Astrocyte (in vitro differentiated cells and primary cell): ENCODE measurements at places on chromosomes 12 and 14. TPM values are rescaled to one million over a fixed set of nuclear protein-coding genes. Genes with fewer than 3 reads are reported as not detected.

GRCh38 chr12:13630354-13630753 lies 351.0 kb downstream of the GRIN2B start:
- no peak for DNase-seq

DNA sequence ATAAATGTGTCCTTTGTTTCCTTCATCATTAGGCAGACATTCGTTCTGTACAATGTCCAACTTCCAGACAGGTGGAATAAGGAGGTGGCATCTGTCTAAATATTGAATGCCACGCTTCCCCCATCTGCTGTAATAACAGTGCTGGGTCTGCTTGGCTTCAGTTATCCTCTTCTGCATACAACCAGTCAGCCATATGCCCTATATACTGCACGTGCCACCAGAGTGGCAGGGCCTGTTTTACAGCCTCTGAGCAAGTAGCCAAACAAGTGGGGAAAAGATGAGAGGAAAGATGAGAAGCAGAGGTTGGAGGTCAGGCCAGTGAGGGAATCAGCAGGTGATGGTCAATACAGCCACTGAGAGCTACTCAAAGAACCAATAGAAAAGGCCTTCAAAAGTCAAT lies 55.4 kb downstream of the OTX2 start:
- no peak for DNase-seq

GRCh38 chr14:103155010-103155409 lies 31.7 kb downstream of the TNFAIP2 start:
- DNase-seq = no peak

GRCh38 chr12:100185361-100185894 lies 15.2 kb upstream of the ACTR6 start:
- DNase-seq = no peak

DNA sequence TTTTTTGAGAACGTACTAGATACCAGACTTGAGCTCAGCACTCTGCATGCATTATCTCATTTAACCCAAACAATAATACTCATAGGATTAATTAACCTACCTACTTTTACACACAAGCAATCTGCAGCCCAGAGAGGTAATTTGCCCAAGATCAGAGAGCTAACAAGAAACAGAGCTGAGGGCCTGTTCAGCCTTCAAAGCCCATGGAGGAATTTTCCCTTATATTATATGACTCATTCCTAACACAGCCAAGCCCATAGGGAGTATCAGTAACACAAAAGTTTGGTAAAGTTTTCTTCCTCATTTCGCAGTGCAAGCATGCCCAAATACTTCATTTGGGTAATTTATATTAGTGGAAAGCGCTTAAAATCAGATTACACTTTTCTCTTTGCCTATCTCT lies 94.7 kb downstream of the GALC start:
- DNase-seq = no peak

DNA sequence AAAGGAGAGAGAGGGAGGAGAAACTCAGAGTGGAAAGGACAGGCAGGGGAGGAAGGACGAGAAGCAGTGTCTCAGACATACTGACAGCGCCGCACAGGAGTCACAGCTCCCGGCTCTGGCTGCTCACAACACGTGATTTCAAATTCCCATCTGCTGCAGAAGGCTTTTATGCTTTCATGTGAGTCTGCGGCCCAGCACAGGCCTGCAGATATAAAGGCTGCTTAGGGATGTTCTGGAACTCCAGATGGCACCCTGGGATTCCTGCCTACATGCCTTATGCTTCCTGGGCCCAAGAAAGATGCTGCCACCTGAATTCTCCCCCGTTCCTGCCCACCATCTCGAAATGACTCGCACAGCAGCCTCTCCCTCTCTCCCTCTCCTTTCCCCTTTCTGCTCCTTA lies 89.6 kb downstream of the NUAK1 start:
- no peak for DNase-seq

GRCh38 chr14:37201724-37202123 lies 4.0 kb downstream of the MIPOL1 start:
- no peak for DNase-seq

DNA sequence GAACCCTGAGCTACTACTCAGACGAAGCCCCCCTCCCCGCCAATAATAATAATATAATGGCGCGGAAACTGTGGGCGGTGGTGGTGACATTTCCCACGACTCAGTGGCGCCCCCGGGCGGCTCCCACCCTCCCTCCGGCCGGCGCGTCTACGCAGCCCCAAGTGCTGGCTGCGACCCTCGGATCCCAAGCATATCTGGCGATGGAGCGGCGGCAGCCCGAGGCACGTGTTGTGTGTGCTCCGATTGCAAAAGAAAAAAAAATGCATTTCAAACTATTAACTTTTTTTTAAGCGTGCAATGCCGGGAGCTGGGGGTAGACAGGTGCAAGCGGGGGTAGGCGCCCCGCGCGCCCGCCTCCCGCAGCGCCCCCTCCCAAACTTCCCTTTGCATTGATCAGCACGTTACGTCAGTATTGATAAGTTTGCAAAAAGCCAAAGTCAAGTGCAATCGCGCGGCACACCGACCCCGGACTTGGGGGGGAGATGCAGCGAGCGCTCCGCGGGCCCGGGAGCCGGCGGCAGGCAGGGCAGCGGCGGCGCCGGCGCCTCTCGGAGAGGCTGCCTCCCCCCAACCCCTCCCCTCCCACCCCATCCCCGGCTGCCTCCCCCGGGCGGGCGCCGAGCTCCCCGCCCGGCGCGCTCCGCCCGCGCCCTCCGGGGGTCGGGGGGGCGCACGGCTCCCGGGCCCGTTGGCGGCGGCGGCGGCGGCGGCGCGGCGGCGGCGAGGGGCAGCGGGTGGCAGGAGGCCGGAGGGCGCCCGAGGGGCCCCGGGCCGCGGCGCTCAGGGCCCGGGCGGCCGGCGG lies 113.1 kb upstream of the MYL2 start:
- no peak for DNase-seq

- no peak for DNase-seq
These were observed 11.5 kb upstream of the SCARB1 start for GRCh38 chr12:124874988-124875802.

DNA sequence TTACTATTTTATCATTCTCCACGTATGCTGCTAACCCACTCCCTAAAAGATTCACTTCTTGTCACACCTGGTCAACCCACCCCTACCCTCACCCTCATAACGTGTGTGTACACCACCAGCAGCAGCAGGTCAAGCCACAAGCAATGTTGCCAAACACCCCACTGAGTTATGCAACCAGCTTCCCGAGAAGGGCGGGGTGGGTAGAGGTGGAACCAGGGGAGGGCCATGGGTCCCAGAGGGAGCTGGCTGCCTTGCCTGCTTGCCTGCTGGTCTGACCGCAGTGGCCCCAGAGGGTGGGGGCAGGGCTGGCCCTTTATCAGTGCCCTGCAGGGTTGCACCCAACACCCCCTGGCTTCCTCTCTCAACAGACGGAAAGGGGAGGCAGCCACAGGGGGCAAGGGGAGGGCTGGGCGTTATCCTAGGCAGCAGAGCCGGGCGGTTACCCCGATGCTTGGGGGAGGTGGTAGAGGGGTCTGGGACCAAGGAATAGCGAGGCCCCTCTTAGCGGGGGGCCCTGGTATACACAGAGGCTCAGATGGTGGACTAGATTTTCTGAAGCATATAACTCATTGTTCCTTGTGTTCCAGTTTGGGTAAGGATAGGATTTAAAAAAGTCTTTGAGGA lies 3.5 kb upstream of the NFE2 start:
- DNase-seq = peak; percentile 49

- no peak for DNase-seq
These were observed 771.2 kb downstream of the FSCB start for GRCh38 chr14:43735932-43736331.

- no peak for DNase-seq
These were observed 1304.9 kb downstream of the TMEM121 start for GRCh38 chr14:106831322-106831720.

GRCh38 chr14:81537193-81537592 lies 3.5 kb upstream of the SEL1L start:
- DNase-seq = no peak

DNA sequence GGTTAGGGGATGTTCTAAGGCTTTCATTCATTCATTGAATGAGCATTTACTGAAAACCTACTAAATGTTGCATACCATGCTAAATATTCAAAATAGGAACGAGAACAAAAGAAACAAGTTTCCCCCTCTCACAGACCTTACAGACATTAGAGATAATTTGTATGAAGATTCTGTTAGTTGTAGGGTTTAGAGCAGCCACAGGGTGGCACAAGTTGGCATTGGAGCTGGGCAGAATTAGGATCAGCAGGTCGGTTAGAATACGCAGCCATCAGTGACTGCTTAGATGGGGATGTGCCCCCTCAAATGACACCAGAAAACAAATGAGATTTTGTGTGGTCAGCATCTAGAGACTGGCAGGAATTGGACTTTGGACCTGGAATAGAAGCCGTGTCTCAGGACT lies 166.3 kb upstream of the DAAM1 start:
- DNase-seq = no peak

GRCh38 chr14:37056473-37056872 lies 115.9 kb downstream of the SLC25A21 start:
- DNase-seq = peak; percentile 84

GRCh38 chr14:94646481-94646880 lies 34.3 kb downstream of the SERPINA3 start:
- DNase-seq = peak; percentile 65

- DNase-seq = no peak
These were observed 50.9 kb upstream of the BCL2L14 start for GRCh38 chr12:12019881-12020280.

DNA sequence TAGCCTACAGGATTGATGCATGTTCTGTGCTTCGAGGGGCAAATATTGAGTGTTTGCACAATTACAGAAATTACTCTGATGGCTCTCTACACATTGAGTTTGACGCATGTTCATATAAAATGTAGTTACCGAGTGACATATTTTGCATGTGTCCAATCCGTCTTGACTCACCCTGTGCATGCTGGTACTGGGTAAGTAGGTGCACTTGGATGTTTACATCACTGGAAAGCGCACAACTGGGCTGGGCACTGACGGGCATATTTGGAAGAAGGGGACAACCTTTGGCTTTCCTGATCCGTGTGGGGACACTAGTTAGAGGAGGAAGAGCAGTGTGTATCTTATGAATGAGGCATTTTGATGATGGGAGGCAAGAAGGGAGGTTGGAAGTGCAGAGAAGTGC lies 4.9 kb upstream of the KRT6A start:
- no peak for DNase-seq

DNA sequence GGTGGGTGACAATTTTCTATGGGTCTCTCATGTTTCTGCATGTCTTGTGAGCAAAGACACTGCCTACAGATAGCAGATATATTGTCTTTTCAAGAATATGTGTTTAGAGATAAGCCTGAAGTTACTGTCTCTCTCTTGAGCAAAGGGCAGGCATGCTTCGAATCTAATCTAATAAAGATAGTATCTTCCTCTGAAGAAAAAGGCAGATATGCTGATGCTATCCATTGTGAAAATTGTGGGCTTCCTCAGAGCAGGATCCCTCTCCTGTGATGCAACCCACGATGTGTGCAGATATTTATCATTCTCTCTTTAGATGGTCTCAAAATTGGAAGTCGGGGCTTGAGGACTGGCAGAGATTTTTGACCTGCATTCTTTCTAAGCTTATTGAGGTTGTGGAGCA lies 187.0 kb downstream of the DACT1 start:
- DNase-seq = no peak

- DNase-seq = no peak
These were observed 82.9 kb upstream of the VASH1 start for GRCh38 chr14:76678244-76678800.

- DNase-seq = no peak
These were observed 14.8 kb downstream of the PYM1 start for GRCh38 chr12:55912908-55913307.

GRCh38 chr12:11862798-11863197 lies 207.9 kb upstream of the BCL2L14 start:
- peak; percentile 63 for DNase-seq

DNA sequence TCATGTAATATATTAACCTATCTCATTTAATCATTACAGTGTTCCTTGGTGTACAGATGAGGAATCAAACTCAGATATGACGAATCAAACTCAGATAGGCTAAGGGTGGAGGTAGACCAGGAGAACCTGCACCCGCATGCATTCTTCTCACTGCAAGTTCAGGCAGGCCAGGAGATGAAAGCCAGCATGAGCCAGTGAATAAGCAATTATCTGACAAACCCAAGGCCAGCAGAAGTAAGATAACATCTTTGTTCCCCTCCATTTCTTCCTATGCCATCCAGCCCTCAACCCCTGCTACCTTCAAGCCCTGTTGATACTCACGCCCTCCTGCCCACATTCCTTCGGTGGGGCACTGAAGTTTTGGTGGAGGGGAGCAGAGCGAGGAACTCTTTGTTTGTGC lies 152.2 kb downstream of the ETV6 start:
- DNase-seq = no peak

GRCh38 chr14:59273737-59274136 lies 85.3 kb downstream of the DAAM1 start:
- no peak for DNase-seq

DNA sequence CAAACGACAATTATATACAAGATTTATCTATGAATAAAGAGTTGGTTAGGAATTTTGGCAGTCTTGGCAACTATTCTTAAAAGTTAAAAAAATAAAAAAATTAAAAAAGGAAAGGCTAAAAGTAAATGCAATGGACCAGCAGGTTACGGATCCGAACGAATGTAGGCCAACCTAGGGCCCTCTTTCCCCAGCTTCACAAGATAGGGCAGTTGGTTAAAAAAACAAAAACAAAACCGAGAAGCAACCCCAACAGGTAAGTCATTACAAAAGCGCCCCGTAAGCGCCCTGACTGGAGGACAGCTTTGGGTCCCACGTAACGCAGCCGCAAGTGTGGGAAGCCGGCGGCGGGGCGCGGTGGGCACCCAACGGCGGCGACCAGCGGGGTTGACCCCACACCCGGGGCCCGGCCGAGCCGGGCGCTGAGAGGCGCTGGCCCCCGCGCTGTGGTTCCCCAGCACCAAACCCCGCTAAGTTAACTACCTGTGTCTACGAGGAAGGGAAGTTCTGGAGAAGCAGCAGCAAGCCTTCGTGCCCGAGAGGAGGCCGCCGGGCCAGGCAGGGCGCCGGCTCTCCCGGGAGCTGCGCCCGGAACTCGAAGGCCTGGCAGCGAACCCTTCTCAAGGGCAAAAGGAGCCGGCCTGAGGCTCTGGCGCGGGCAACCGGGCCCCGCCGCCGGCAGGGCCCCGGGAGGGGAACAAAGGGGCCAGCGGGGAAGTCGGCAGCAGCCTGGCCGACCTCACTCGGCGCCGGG lies 882 bp downstream of the HECTD1 start:
- peak; percentile 25 for DNase-seq

- DNase-seq = peak; percentile 42
These were observed 211.8 kb downstream of the PCNX1 start for GRCh38 chr14:71119075-71119474.

Gene SETD1B
- 20.9 and 24.0 TPM in 2 replicates for total RNA-seq

Gene SLC38A4
- 1.5 and 1.6 TPM in 2 replicates for total RNA-seq

Gene NOVA1
- total RNA-seq = 8.4 and 8.9 TPM in 2 replicates

Gene PGAM5
- total RNA-seq = 33.3 and 43.4 TPM in 2 replicates

Gene ZDHHC22
- 0.50 and 0.52 TPM in 2 replicates for total RNA-seq

Gene STAT2
- 257 and 291 TPM in 2 replicates for total RNA-seq

Gene SPIC
- total RNA-seq = not detected in 2 replicates

Gene KSR2
- 0.19 and 0.98 TPM in 2 replicates for total RNA-seq

Gene ARHGDIB
- 14.6 and 19.0 TPM in 2 replicates for total RNA-seq

Gene SDR9C7
- 0.17 TPM in 1 of 2 replicates, not detected in the other for total RNA-seq

Gene PTPRB
- 2.2 and 2.5 TPM in 2 replicates for total RNA-seq

Gene OR4K14
- not detected in 2 replicates for total RNA-seq

Gene EML5
- 0.05 and 0.07 TPM in 2 replicates for total RNA-seq

Gene GSC
- total RNA-seq = not detected in 2 replicates

Gene RNF212B
- not detected in 2 replicates for total RNA-seq

Gene GPR135
- 6.2 and 6.7 TPM in 2 replicates for total RNA-seq

Gene RNU6-8
- total RNA-seq = not detected in 2 replicates
